ENCODE measurements at places on chromosomes 2 and 18.

- DNase-seq = no peak
Observed at GRCh38 chr2:236646441-236646840, 76.8 kb downstream of the ACKR3 start.

- DNase-seq = no peak
Observed at GRCh38 chr2:60552078-60552850, 1.2 kb downstream of the BCL11A start.

DNA sequence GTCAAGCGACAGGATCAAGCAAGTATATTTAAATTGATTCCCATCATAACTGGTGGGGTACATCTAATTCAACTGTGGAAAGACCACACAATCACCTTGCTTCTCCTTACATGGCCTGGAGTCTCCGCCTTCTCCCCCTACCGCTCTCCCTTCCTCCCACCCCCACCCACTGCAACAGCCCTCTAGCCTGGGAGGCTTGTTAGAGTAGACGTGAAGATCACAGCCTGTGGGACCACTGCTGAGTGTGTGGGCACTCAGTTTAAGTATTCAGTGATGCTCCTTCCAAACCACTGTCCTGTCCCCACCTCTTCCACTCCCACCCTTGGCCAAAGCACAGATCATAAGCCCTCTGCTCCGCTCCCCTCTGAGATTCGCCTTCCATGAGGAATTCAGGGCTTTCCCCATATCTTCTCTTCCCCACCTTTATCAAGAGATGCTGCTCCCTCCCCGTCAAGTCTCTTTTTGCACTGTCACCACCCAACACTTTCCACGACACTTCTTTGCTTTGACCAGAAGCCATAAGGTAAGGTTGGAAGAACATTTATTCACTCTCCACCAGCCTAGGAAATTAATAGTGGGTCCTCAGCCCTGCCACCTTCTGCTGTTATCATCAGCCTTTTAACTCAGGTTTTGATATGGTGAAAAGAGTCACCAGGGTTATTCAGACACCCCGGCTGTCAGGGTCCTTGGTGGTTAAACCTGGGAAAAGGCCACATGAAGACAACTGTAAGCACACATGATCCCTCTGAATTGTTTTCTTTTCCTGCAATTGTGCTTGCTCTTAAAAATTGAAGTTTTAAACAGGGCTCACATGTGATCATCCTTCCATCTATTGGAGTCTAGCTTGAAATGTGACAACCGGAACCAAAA, 1.7 kb downstream of the METTL4 start:
- no peak for DNase-seq

GRCh38 chr2:167293172-167293781, 405.0 kb downstream of the XIRP2 start:
- no peak for DNase-seq

- no peak for DNase-seq
Observed at GRCh38 chr2:8157621-8158430, 524.0 kb upstream of the ID2 start.

GRCh38 chr2:3169106-3169870, 208.3 kb downstream of the EIPR1 start:
- no peak for DNase-seq

DNA sequence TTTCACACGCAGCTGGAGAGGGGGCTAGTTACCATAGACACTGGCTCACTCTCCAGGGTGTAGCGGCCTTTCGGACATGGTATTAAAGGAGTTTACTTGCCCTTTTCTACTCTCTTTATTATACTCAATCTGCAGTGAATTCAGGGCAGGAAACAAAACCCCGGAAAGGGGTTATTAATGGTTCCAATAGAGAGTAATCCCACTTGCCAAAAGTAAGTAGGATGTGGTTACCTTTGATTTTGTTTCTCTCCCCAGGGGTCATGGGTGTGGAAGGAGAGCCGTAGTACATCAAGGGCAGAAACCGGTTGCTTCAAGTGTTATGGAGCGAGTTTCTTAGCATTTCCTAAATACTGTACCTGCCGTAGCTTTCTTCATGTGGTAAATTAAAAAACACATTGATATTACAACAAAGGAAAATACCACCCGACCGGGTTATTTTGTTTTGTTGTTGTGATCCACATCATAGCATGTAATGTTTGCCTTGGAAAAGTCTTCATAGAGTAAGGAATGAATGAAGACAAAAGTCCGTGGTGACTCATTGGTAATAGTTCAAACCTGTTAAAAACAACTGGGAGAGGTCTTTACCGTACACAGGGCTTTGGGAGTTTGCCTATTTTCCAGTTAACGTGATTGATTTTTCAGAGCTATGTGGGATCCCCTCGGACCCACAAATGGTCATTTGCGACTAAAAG, 71.5 kb downstream of the SLC4A3 start:
- DNase-seq = no peak

- no peak for DNase-seq
Observed at GRCh38 chr2:176424746-176425145, 155.5 kb downstream of the MTX2 start.

DNA sequence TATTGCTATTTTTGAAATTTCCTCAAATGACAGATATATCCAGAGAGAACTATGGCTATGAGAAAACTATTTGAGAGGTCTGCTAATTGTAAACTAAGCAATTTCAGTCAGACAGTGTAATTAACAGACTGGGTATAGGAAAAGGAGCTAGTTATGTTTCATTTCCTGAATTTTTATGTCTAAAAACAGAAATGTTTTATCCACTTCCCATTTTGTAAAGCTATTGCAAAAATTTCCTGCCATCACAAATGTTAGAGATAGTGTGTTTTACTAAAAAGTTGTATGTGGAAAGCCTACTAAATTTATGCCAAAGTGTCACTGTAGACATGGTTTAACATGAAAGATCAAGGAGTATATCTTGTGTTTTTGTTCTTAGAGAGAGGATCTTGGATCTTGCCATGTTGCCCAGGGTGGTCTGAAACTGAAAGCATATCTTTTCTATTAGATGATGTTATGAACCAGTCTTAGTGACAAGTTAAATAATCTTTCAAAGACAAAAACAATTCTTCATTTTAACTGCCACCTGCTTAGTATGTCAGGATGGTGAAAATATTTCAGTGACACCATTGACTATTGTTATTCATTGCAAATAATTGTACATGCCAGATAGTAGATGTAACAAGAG, 40.5 kb upstream of the ITPRID2 start:
- DNase-seq = no peak

- no peak for DNase-seq
Observed at GRCh38 chr2:217902379-217903141, 100.2 kb downstream of the TNS1 start.

- no peak for DNase-seq
Observed at GRCh38 chr18:38792731-38793130, 1227.1 kb upstream of the CELF4 start.

DNA sequence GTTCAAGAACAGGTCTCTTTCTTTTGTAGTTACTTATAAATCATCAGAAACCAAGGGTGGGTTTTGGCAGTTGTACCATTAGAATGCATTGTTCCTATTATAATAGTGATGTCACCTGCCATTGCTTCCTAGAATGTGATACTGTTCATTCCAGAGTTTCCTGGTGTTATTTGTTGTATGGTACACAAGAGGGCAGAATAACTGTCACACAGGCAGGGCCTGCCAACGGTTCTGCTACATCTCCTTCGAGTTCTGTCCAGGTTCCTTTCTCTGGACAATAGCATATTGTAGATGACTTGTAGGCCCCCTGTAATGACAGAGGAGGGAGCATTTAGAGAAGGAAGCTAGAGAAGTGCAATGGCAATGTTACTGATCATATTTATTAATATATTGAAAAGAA, 98.3 kb downstream of the KLHL14 start:
- DNase-seq = no peak

DNA sequence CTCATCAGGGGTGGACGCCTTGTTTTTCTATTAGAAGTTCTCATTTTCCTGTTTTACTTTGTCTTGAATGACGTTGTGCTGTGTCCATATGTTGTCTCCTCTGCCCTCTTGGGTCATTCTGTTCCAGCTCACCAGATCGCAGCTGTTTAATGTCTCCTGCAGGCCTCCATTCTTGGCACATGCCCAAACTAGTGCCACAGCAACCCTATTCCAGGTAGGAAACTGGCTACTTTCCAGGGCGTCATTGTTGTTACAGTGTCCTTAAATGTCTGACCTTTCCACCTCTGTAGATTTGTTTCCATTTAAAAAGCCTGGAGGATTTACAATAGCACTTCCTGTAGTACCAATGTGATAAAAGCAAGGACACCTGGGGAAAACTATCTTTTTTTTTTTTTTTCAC, 500.7 kb downstream of the METTL4 start:
- DNase-seq = no peak

GRCh38 chr2:88857951-88858411, 166.5 kb downstream of the RPIA start:
- DNase-seq = no peak

GRCh38 chr2:156165742-156166141, 166.8 kb downstream of the NR4A2 start:
- no peak for DNase-seq

- DNase-seq = no peak
Observed at GRCh38 chr2:26940001-26940400, 30.4 kb upstream of the MAPRE3 start.

GRCh38 chr2:205076405-205076804, 531.1 kb downstream of the PARD3B start:
- DNase-seq = no peak

DNA sequence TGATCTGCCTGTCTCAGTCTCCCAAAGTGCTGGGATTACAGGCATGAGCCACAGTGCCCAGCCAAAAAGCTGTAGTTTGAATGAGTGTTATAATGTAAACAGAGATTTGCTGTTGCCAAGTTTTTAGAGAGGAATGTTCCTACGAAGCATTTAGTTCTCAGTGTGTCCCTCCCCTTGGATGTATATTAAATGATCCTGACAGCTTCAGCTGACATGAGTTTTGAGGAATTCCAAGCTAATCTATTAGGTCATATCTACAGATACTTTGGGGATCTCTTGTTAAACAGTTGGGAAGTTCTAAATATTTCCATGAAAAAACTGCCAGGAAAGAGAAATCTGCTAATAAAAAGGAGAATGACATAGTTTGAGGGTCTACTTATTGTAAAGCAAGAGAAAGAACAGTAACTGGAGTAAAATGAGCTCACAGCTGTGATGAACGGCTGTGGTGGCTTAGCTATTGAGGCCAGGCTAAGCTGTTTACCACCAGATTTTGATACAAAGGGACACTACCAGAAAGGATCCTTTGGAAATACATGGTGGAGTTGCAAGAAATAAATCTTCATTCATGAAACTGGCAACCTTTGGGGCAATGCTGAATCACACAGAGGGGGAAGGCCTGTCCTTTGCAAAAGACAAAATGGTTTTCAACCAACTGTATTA, 2.6 kb upstream of the STON1 start:
- no peak for DNase-seq

- no peak for DNase-seq
Observed at GRCh38 chr18:5513947-5514346, 29.9 kb downstream of the EPB41L3 start.

DNA sequence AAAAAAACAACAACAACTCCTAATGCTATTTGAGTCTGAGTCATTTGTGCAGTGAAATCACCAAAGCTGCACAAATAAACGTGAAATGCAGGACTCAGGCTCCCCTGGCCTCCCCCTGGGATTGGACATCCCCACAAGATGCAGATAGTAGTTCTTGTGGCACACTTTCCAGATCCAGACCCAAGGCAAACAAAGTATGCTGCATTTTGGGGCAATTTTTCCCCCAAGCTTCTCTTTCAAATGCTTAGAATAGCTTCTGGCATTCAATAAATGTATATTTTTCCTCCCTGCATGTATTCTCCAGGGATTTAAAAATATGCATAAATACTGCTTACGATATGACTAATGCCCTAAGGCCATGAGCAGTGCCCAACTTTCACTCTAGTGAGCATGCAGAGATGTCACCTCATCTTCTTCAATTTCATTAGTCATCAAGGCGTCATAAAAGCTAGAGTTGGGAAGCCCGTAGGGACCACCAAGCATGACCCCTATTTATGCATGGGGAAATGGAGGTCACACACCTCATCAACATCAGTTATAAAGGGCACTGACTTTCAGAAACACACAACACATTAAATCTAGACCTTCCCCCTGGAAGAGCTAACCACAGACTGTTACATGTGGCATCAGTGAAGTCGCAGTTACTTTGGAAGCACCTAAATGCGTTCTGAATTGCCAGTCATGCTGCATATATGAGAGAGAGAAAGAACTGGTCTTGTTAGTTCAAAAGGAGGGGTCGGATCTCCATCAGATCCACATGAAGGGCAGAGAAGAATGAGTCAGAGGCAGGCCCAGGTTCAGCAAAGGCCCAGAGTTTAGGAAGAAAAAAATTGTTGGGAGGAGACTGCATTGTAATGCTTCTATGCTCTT, 374.1 kb downstream of the LPIN1 start:
- DNase-seq = no peak

DNA sequence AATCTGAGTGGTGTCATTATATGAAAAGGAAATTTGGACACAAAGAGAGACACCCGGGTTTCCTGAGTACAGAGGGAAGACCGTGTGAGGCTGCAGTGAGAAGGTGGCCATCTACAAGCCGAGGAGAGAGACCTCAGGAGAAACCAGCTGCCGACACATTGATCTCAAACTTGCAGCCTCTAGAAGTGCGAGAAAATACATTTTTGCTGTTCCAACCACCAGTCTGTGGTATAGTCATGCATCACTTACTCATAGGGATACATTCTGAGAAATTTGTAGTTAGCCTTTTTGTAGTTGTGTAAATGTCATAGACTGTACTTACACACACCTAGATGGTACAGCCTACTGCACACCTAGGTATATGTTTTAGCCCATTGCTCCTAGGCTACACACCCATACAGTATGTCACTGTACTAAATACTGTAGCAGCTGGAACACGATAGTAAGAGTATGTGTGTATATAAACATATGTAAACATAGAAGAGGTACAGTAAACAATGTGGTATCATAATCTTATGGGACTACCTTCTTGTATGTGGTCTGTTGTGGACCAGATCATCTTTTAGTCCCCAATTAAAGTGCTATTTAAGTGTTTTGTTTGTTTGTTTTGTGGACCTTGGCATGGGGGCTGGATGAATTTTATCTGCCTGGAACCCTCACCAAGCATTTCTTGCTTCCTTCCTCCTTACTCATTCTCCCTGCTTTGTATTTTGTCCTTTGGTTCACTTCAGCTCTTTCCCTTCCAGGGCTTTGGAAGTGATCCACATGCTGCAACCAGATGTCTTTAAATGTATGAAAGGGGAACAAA, 38.3 kb upstream of the SESTD1 start:
- DNase-seq = no peak

GRCh38 chr18:74522635-74523548, 11.4 kb upstream of the CNDP1 start:
- DNase-seq = no peak

DNA sequence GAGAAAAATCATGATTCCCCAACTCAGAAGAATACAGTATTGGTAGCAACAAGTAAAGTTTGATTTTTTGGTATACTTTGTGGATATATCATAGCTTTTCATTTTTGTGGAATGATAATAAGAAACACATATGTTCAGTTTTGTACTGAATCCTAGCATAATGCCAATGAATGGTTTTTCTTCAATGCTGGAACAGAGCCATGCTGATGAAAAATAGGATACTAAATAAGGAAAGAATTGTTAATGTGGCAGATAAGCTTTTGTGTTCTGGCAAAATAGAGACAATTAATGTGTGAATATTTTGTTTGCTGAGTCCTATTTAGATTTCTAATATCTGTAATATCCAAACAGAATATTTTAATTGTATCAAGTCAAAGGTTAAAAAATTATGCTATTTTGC, 21.9 kb downstream of the CD28 start:
- DNase-seq = no peak
